Activated naive CD8-positive, alpha-beta T cell treated with anti-CD3 and anti-CD28 coated beads, Interleukin-2, amount 50 U/mL, for 16 hours (primary cell): ENCODE measurements at places on chromosomes 5 and 9.

- DNase-seq: no peak
These were observed 194.8 kb upstream of the SLC30A5 start for GRCh38 chr5:68898951-68899471.

DNA sequence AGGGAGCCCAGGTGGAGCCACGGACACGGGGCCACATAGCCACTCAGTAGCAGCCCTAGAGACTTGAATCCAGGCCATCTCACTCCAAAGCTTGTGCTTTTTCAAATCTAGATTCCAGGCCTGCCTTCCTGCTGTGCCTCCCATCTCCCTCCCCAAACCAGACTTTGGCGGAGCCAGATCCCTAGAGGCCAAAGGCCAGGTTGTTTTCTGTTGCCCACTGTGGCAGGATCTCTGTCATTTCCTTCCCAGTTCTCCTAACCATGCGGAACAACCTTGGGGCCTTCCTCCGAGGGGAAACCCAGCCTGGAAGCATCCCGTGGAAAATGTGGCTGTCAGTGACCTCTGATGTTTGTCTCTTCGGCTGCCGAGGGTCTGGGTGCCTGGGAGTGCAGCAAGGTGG is 16.4 kb upstream of the RPS14 start:
- no peak for DNase-seq

DNA sequence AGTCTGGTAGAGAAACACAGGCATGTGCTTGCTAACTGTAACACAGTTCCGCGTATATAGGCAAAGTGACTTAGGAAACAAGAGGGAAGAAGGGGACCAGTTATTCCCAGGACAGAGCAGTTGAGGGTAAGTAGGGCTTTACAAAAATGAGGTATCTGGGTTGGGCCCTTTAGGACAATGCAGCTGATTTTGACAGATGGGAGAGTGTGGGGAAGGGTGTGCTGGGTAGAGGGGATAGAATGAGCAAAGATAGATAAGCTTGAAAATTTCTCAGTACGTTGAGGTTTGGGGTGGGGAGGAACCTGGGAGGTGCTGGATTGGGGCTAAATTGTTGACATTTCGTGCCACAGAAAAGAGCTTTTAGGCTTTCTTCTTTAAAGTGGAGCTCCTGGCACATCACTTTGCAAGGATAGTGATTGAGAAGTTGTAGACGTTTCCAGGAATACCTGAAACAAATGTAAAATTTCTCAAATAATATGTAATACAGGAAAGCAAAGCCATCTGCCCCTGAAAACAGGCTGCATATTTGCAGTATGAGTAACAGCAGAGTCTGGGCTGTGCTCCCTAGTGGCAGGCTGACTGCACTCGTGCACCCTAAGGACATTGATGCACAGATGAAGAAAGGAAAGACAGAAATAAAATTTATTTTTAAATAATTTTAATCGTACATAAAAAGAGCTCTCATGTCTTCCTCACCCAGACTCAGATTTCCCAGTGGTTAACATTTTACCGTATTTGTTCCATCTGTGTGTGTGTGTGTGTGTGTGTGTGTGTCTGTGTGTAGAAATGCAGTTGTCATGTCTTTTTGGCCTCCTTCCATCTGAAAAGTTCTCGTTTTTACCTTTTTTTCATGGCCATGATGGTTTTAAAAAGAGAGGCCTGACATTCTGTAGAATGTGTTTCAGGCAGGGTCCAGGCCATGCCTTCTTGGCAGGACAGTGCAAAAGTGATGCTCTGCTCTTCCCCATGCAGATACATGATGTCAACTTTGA is 144.9 kb upstream of the DMRT1 start:
- no peak for DNase-seq

GRCh38 chr5:176803943-176804498 is 6.3 kb upstream of the UNC5A start:
- DNase-seq: no peak

- no peak for DNase-seq
These were observed 77.3 kb downstream of the PAM start for GRCh38 chr5:102832445-102832844.

- no peak for DNase-seq
These were observed 12.4 kb downstream of the KCNV2 start for GRCh38 chr9:2729721-2730120.

DNA sequence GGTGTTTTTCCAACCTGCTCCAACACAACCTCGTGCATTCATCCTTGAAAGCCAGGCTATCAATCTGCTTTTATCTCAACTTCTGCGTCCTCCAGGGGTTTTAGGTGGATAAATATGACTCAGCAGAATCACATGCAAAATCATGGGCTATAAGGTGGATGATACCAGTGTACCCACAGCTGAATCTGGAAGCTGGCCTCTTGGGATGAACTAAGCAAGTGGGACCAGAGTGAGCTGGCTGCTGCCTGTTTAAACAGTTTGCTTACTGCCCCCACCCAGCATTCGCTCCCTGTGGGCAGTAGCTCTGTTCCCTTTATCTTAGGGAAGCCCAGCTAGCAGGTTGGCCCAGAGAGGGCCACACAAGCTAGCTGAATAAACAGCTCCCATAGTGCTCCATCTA is 194.0 kb downstream of the CRB2 start:
- DNase-seq: no peak

- no peak for DNase-seq
These were observed 50.2 kb upstream of the SNAPC3 start for GRCh38 chr9:15372455-15372854.

GRCh38 chr5:38376404-38376803 is 118.0 kb downstream of the EGFLAM start:
- DNase-seq: no peak

DNA sequence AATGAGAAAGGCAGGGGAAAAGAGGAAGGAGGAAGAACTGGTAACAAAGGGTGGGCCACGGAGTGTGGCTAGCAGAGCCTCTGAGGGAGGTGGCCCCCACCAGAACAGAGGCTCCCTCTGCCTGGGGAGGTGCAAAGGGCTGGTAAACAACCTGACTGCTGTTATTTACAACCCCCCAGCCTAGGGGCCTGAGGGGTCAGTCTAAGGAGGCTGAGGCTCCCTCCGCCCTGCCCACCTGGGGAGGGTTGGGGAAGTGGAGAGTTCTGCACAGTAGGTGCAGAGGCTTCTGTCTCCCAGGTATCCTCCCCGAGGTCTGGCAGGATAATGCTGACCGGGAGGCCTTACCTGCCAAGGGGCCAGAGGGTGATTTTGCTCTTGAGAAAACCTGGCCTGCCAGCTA is 35.6 kb upstream of the SMU1 start:
- no peak for DNase-seq

GRCh38 chr9:93057042-93057702 is 1.3 kb upstream of the SUSD3 start:
- no peak for DNase-seq

GRCh38 chr5:139633295-139634027 is 14.7 kb upstream of the CXXC5 start:
- DNase-seq: no peak

- DNase-seq: no peak
These were observed 154.4 kb upstream of the CHD1 start for GRCh38 chr5:99083197-99083596.

DNA sequence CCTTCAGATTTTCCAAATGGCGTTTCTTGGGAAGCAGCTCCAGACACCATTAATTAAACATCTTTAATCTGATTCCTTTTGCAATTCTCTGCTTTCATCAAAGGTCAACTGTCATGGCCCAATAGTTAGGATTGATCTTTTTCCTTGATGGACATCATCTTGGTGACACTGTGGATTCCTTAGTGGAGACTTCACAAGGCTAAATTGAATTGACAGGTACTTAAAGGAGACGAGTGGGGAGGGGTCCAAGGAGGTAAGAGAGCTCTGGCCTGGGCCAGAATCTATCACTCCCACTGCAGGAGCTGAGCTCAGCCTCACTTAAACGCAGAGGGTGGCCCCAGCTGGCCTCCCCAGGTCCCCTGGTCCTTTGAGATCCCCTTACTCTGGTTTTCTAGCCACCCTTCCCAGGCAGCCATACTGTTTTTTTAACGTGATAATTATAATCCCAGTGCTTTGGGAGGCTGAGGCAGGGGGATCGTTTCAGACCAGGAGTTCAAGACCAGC is 9.9 kb upstream of the HMCN2 start:
- DNase-seq: no peak

DNA sequence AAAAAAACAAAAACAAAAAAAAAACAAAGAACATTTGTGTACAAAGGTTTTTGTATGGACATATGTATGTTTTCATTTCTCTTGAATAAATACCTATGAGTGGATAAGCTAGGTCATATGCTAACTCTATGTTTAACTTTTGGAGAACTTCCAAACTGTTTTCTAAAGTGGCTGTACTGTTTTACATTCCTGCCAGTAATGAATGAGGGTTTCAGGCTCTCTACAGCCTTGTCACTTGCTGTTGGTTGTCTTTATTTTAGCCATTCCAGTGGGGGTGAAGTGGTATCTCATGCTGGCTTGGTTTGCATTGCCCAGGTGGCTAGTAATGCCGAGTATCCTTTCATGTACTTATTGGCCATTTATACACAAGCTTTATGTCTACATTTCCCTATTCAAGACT is 9.1 kb upstream of the TRIO start:
- no peak for DNase-seq

- DNase-seq: no peak
These were observed 61.7 kb upstream of the TAF11L2 start for GRCh38 chr5:17436350-17436749.

- no peak for DNase-seq
These were observed 1.7 kb downstream of the PTAR1 start for GRCh38 chr9:69757996-69758675.

DNA sequence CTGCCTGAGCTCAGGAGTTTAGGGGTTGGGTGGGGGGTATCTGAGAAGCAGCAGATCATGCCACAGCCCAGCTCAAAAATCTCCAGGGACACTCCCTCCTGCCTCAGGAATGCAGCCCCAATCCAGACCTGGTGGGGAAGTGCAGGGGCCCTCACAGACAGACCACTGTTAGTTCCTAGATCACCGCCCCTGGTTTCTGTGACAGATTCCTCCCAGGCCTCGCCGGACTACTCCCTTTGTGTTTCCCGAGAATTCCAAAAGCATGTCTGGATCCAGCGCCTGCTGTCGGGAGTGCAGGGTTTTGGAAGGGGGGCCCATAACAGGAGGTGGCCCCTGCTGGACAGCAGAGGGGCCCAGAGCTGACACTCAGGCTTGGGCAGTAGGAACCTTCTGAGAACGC is 74.5 kb downstream of the CTSL start:
- DNase-seq: no peak

DNA sequence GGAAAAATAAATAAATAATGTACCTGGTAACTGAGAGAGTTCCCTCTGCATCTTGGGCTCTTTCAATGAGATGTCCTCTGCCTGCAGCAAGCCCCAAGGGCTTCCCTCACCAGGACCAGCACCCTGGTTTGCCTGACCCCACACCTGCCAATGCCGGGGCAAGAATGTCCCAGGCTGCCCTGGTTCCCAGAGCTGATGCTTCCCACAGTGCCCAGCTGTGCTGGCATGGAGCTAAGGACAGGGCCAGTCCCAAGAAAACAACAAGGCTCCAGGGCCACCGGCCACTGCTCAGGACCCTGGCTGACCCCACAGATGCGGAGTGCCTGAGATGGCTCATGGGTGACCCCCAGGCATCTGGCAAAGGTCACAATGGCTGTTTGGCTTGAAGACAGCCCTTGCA is 123.5 kb downstream of the KCNIP1 start:
- no peak for DNase-seq

DNA sequence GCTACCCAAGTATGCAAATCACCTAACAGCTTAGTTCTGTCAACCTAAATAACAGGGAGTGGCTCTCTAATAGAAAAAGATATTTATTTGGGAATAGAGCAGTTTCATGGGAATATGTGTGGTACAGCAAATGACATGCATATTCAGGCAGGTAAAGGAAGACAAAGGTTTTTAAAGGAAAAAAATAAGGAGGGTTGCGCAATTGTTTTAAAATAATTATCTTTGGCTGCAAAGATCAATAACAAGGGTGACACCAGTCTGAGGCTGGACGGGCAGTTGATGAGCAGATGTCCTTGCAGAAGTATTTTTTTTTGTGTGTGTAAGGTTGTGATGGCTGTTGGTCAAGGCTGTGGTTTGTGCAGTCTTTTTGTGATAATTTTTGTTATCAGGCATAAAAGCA is 332.0 kb downstream of the ARHGEF28 start:
- DNase-seq: no peak

- DNase-seq: no peak
These were observed 138.6 kb downstream of the ARHGEF28 start for GRCh38 chr5:73764586-73764985.

GRCh38 chr5:150213530-150213929 is 23.7 kb downstream of the SLC6A7 start:
- DNase-seq: no peak

DNA sequence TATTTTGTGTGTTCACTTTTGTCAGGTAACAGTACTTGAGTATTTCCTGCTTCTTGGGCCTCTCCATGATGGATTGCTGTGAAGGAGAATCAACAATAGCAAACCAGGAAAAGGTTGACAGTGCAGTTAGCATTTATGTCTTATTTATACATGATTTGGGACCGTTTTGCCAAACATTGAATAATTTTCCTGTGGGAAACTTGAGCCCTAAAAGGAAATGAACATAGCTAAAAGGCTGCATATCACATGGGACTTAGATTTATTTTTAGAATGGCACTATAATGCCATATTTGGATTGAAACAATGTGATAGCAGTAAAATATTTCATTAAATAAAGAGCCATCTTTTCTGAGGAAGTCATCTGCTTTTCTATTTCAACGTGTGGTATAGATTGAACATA is 15.3 kb downstream of the GPR21 start:
- no peak for DNase-seq

GRCh38 chr5:58182287-58182841 is 277.5 kb downstream of the PLK2 start:
- DNase-seq: no peak

GRCh38 chr5:132459983-132460838 is 30.4 kb downstream of the IRF1 start:
- no peak for DNase-seq

GRCh38 chr5:105865834-105866233 is 1804.9 kb downstream of the EFNA5 start:
- no peak for DNase-seq

GRCh38 chr5:72955143-72955767 is 586 bp upstream of the FCHO2 start:
- DNase-seq: no peak

- DNase-seq: peak; percentile 68
These were observed 131.8 kb upstream of the CHD1 start for GRCh38 chr5:99060306-99061261.

GRCh38 chr5:6450319-6450833 is 1.7 kb downstream of the UBE2QL1 start:
- no peak for DNase-seq

GRCh38 chr5:68343421-68343826 is 127.9 kb downstream of the PIK3R1 start:
- DNase-seq: no peak

GRCh38 chr9:1732670-1733069 is 282.5 kb upstream of the SMARCA2 start:
- DNase-seq: no peak

DNA sequence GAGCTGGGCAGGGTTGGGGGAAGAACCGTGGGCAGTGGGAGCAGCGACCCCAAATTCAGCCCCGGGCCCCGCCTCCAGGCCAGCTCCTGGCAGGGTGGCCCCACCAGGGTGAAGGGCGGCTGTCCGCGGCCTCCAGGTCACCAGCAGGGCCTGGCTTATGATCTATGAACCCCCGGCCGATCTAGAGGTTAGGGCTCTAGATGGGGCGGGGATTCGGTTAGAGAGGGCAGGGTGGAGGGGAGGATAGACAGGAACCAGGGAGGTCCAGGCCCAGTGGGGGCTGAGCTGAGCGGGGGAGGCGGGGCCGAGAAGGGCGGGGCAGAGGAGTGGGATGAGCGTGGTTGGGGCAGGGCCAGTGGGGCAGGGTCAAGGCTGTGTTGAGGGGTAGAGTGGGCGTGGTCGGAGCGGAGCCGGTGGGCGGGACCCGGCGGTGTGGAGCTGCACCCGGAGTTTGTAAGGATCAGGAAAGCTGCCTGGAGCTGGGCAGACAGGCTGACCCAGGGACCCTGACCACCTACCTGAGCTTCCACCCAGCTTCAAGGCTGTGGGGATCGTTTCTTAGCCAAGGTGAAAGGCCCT is 29.3 kb upstream of the OBP2B start:
- no peak for DNase-seq
